Karpas-422 (cell line): ENCODE measurements at places on chromosomes 4 and X.

DNA sequence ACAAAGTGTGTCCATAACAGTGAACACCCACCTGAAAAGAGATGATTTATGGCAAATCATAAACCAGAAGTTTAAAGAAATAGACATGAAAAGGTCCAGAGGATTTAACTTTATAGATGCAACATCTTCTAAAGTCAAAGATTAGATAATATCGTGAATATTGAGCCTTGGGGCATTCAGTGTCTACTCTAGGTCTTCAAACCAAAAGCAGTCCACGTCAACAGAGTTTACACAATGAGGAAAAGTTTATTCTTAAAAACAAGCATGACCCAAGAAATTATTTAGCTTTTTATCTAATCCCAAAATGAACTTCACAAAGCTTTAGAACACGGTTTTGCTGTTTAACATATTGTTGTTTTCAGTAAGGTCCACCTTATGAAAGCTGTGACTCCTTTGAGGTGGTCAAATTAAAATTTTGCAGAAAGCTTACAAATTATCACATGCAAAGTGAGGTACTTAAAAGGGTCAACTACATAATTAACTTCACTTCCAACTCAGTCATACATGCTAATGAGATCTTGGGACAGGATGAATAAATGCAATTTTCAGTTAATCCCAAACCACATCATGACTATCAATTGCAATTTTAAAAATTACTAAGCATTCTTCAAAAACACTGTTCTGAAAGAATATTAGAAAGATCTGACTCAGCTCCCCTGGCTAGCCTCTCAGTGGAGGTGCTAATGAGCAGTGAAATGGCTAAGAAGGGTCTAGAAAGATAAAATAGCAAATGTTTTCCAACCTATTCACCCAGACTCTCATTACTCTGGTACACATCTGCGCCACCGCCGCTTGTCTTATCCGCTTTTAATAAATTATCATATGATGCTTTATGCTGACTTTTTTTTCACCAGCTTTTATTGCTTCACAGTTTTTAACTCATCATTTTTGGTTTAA, 92.4 kb upstream of the WDR17 start:
- no peak for DNase-seq

DNA sequence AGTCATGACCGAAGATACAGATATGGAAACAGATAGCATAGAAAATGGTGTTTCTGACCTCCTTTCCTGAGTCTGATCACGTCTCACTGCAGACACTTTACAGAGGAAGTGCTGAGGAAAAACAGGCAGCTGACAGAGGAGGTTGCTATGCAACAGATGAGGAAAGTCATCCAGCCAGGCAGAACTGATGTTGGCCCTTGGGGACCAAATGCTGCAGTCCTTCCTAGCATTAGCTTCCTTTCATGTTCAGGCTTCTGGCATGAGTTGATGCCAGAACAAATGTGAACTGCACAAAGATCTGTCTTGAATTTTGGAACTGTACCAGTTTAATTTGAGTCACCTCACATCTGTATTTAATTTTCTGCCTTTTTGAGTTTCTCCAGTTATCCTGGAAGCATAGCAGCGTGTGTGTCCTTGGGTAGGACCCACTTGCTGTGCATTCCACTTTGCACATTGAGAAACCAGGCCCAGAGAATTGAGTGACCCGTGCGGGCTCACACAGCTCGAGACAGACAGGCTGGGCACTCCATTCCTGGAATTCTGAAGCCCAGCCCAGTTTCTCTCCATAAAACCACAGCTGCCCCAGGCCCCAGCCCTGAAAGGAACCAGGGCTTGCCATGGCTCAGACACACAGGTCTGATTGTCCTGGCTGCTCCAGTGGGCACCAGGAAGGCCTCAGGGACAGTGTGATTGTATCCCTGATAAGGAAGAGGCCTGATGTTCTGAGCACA, 1.4 kb upstream of the MAGED1 start:
- DNase-seq: peak; percentile 86

DNA sequence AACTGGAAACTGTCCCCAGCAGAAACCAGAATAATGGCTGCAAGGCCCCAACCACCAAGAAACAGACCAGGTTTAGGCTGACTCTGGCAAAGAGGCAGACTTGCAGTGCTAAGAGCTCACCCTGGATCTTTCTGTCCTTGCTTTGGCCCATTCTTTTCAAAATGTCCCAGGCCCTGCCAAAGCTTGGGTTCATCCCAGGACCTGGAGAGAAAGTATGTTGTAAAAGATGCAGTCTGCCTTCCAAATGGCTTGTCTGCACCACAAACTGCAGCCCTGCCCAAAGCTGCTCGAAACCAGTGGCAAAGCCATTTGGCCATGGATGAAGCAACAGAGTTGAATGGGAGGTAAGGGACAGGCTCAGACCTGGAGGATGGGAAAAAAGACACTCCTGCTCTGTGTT, 38.0 kb upstream of the LNX1 start:
- no peak for DNase-seq

- no peak for DNase-seq
These were observed 24.9 kb downstream of the TKTL2 start for GRCh38 chr4:163448540-163449203.

- DNase-seq: no peak
These were observed 1835.8 kb upstream of the TENM3 start for GRCh38 chr4:180407275-180407885.

- no peak for DNase-seq
These were observed 160 bp downstream of the LCORL start for GRCh38 chr4:18021470-18021719.

DNA sequence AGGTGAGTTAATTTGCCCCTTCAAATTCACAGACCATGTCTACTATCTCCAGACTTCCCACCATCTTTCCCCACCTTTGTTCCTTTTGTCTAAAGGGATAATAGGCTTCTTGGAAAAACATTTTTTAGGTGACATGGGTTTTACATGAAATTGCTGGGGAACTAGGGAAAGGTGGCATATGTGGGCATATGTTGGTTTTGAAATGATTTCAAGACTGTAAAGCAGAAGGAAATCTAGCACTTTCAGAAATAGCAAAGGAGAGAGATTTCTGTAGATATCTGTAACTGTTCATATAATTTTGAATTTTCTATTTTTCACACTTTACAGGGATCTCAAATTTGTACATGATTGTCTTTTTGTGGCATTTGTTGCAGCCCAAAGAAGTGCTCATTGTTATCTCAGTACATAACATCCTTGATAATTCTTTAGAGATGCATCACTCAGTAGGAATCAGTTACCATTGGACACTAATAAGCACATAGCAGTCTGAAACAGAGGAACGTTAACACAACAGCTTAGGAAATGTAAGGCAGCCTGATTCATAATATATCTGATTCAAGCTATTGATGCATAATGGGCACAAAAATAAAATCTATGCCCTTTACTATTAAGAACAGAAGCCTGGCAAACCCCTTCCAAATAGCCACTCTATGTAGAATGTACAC, 659.7 kb downstream of the CENPC start:
- no peak for DNase-seq
